ENCODE measurements at places on chromosomes 2 and 18.

DNA sequence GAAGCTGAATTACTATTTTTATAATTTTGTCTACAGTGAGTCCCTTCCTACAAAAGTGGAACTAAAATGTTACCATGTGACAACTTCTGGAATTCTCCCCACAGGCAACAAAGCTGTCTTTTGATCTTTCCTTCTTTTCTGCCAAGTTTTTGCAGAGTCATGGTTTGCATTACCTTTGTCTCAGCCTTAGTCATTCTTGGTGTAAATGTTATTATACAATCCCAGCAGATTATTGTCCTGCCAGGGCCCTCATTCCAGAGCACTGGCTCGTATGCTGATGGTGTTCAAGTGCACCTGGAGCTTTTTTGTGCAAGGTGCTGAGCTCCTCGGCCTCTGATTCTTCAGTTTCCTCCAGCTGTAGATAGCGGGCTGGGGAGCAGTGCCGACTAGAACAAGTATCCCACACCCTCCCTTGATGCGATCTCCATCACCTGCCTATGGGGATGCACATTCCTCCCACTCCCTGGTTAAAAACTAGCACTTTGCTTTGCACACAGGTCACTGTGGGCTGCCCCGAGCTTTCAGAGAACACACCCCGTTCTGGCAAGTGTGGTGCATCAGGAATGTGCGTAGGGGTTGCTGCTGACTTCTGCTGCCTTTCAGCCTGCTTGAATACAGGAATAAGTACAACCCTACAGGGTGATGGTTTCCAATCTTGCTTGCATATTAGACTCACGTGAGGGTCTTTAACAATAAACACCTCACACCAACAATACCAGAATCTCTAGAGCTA lies 263.6 kb downstream of the RNF144A start:
- no peak for DNase-seq

GRCh38 chr2:162037028-162037795 lies 36.8 kb downstream of the DPP4 start:
- DNase-seq = no peak

GRCh38 chr2:23423873-23424680 lies 39.1 kb downstream of the KLHL29 start:
- DNase-seq = no peak

DNA sequence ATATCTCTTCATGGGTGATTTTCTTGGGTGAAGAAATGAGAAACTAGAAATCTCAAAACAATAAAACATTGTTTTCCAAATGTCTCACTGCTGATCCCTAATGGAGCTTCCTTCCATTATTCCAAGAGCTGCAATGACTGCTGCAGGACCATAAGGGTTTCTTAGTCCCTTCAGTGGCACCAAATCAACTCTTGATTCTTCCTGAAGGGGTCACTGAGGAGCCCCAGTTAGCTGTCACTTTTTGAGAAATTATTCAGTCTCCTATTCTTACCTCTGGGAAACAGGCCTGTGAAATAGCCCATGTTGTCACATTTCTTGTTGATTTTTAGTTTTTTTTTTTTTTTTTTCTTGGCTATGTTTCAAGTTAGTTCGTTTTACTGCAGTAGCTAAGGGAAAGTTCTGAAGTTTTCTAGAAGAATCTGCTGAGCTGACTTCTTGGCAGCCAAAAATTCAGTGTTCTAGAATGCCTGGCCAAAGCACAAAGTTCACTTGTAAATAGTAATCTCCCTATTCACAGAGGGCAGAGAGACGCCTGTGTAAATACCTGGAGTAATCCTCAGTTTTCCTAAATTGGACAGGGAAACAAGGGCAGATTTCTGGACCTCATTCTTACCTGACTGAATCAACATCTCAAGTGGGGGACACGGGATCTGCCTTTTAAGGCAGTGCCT lies 480.0 kb downstream of the RIT2 start:
- DNase-seq = no peak

DNA sequence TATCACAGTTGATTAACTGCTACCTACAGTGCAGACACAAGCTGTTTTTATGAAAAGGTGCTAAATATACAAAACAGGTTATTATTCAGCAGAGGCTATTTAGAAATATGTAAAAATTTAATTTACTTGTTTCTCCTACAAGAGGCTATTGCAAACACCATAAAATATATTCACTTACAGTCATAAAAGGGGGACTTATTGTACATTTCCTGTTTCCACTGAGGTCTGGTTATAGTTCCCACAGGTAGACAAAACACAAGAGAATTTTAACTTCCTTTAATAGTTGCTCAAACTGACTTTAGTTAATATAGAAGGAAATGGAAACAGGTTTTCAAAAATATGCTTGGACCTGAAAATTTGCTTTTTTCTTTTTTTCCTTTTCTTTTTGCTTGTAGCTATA lies 40.0 kb upstream of the FRZB start:
- no peak for DNase-seq

DNA sequence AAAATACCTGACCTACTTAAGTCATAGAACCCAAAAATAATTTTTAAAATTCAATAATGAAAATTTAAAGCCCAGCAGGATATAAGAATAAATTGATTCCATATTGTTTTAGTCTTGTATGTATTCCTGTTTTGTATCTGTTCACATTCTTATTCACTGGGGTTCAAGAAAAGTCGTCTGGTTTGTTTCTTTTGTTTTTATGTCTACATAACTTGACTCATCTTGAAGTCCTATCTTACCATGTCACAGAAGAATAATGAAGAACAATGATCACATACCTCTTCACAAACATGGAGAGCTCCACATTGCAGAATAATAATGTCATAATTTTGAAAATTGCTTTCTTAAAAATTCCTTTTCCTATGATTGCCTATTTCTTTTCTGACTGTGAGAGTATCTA lies 43.4 kb upstream of the LRP1B start:
- DNase-seq = no peak

- no peak for DNase-seq
Measured at GRCh38 chr2:27988718-27989117, 98.2 kb downstream of the BABAM2 start.

DNA sequence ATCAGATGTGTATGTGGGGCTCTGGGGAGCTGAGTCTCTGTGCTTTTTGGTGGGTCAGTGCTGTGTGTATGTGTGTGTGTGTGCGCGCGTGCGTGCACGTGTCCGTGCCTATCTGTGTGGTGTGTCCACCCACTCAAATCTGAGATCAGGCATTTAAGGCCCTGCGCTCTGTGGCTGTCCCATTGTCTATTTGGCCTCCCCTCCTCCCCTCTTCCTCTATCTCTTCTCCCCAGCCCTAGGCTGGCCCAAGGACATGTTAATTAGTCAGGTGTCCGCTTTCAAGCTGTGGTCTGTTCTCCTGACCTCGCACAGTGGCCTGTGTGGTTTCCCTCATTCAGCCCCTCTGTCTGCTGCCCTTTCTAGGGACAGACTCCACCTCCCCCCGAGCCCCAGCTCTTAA lies 136.4 kb downstream of the DYSF start:
- DNase-seq = no peak

DNA sequence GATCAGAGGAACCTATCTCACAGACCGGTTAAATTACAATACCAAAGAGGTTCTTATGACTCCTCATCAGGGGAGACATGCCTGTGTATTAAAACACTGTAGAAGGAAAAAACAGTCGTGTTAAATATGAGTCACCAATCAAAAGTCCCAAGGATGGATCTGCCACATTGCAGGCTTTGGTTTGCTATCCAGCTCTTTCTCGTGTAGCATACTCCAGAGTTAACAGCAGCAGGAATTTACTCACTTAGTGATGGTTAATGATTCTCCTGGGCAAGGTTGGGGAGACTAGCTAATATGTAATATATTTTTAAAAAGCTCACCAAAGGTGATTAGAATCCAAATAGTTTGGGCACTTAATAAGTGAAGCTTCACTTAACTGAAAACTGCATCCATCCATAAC lies 109.7 kb downstream of the MBD5 start:
- DNase-seq = no peak

- DNase-seq = no peak
Measured at GRCh38 chr2:172361360-172361759, 66.0 kb upstream of the ITGA6 start.

DNA sequence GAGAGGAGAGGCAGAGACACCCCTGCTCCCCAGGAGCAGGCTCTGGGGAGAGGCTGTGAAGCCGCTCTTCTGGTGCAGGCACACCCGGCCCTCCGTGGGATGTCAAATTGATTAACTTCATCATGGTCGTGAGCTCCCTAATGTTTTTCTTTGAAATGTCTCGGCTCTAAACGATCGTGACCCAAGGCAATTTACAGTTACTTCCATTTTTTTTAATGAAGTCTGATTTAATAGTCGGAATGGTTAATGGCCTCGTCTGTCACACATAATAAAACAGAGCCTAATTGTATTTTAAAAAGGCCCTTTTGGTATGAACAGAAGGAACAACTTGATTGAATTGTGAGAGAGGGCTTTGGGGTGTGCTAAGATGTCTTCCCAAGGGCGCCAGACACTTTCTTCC lies 130.2 kb downstream of the SMAD2 start:
- no peak for DNase-seq

GRCh38 chr2:223594259-223594658 lies 7.9 kb downstream of the SCG2 start:
- DNase-seq = no peak

DNA sequence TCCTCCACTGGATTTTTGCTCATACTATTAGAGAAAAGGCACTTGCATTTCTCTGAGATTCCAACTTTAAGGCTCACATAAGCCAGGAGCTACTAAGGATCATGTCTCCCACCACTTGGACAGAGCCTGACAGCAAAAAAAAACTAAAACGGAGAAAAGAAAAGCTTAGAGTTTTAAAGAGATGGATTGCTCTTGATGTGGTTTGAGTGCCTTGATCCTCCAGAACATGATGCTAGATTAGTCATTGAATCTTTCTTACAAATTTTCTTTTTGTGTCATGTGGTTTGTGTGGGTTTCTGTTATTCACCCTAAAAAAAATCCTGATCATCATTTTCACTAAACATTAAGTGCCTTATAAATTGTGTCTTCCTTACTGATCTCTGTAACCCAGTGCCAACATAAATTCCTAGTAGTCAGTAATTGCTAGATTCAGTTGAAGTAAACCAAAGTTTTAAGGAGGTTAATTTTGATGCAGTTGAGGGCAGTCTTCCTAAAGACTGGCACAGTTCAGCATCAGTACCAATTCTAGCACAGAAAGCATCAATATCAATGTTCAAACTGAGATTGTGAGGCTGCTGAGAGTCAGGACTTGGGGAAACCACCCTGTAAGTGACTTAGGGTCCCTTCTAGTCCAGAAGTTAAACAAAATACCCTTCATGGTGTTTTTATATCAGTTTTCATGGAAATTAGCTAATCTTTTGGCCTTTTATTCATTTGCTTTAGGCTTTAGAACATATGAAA lies 206.3 kb downstream of the RAD51AP2 start:
- DNase-seq = no peak

DNA sequence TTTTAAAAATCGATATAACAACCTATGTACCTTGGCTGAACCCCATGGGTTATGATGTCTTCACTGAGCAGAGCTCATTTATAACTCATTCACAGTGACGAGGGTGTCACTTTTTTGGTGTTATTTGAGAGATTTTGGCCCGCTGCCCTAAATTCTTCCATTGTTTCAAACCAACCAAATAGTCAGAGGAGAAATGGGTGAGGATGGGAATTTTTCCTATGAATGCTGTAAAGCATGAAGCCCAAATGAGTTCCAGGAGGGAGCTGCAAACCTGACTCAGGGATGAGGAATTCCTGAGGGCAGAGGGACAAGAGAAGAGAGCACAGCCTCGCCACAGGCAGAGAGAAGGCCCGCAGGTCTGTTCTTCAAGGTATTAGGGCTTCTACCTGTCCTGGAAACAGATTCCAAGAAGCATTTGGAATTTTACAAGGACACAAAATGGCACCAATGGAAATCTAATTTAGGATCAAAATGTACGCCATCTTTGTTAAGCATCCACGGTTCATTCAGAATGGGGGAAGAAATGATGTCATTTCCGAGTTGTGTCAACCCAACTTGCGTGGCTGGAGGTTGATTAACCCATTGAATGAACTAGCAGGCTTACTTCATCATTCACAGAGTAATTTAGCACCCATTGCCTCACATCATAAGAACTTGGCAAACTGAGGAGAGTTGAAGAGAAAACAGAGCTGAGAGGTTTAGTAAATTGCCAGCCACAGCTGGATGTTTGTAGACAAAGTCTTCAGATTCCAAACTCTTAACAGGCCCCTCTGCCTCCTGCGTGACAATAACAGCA lies 133.5 kb downstream of the LAMA3 start:
- no peak for DNase-seq

GRCh38 chr18:3901811-3902210 lies 451.8 kb downstream of the TGIF1 start:
- DNase-seq = no peak

DNA sequence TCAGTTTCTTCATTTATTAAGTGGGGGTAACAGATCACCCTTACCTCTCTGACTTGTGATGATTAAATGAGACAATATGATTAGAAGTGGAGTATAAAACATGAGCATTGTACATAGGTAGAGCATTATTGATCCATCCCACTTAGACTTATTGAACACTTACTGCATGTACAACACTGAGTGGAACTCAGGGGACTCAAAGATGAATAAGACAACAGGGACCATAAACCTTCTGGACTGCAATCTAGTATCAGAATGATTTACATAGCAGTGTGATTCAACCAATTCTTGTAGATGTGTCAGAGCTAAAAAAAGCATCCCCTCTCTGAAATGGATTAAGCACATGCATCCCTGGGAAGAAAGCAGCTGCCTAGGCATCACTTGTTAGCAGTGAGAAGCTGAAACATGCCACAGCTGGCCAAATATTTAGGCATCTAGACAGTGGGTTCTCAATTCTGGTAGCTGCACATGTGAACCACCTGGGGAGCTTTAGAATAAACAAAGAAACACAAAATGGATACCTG lies 111.5 kb downstream of the CYRIA start:
- no peak for DNase-seq

- DNase-seq = no peak
Measured at GRCh38 chr2:236816197-236817170, 246.9 kb downstream of the ACKR3 start.
